ENCODE measurements at places on chromosomes 3 and 15.

- DNase-seq, result no peak
Observed at GRCh38 chr3:151561878-151562277, 101.0 kb upstream of the IGSF10 start.

- DNase-seq, result no peak
Observed at GRCh38 chr15:63712828-63713520, 115.8 kb downstream of the FBXL22 start.

DNA sequence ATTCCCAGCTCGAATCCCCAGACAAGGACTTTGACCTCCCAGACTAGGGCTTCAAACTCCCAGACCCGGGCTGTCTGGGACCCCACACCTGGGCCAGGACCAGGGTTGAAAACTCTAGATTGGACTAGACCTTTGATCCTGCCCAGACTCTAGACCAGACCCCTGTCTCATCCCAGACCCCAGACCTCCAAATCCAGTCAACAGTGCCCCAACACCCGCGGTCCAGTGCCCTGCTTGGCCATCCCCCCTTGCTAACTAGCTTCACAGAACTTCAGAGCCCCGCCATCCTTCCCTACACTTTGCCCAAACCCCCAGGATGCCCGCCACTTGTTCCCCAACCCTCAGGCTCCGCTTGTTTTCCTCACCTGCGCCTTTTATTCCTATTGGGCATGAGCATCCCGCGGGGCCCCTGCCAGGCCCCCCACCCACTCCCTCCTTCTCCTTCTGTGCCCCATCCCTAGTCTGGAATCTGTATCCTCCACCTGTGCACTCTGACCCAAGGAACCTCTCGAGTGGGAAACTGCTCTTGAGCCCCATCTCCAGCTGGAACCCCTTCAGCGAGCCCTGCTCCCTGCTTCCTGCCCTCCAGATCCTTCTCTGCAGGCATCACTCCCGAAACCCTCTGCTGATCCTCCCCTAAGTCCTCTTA is 604 bp downstream of the GNAI2 start:
- no peak for DNase-seq

- DNase-seq, result no peak
Observed at GRCh38 chr3:10623578-10624275, 118.3 kb upstream of the ATP2B2 start.

DNA sequence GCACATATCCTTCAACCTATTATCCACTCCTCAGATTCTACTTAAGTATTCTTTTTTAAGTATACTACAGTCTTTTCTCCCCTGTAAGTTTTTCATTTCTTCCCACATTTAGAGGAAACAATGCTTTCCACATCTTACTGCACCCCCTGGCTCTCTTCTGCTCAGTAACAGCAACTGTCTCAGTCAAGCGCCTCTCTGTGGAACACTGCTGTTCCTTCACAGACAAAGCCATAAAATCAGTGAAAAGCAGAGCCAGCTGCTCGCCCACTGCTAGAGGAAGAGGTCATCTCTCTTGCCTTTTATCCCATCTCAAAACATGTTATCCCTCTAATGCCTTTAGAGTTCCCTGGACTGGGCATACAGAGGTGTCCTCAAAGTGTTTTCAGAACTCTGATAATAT is 24.8 kb downstream of the SERP1 start:
- DNase-seq, result no peak

GRCh38 chr3:190213727-190214126 is 93.0 kb upstream of the P3H2 start:
- no peak for DNase-seq

- no peak for DNase-seq
Observed at GRCh38 chr15:67199391-67199790, 55.1 kb downstream of the AAGAB start.

DNA sequence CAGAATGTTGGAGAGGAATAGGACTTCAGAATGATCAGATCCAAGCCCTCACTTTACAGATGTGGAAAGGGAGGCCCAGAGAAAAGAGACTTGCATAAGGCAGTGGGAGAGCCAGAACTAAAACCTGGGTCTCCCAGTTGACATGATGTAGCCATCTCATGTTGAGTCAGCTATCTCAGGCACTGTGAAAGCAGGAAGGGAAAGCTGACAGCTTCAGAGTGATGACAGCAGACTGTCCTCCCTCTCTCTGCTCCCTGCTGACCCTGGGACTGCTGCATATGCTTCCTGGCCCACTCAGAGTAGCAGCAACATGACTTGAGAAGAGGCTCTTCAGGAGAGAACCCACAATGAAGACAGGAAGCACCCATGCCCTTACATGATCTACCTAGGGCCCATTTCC is 14.7 kb downstream of the FHIT start:
- DNase-seq, result no peak

- no peak for DNase-seq
Observed at GRCh38 chr3:152087153-152087552, 181.6 kb upstream of the MBNL1 start.

- DNase-seq, result no peak
Observed at GRCh38 chr3:130601442-130601971, 84.5 kb downstream of the COL6A6 start.

DNA sequence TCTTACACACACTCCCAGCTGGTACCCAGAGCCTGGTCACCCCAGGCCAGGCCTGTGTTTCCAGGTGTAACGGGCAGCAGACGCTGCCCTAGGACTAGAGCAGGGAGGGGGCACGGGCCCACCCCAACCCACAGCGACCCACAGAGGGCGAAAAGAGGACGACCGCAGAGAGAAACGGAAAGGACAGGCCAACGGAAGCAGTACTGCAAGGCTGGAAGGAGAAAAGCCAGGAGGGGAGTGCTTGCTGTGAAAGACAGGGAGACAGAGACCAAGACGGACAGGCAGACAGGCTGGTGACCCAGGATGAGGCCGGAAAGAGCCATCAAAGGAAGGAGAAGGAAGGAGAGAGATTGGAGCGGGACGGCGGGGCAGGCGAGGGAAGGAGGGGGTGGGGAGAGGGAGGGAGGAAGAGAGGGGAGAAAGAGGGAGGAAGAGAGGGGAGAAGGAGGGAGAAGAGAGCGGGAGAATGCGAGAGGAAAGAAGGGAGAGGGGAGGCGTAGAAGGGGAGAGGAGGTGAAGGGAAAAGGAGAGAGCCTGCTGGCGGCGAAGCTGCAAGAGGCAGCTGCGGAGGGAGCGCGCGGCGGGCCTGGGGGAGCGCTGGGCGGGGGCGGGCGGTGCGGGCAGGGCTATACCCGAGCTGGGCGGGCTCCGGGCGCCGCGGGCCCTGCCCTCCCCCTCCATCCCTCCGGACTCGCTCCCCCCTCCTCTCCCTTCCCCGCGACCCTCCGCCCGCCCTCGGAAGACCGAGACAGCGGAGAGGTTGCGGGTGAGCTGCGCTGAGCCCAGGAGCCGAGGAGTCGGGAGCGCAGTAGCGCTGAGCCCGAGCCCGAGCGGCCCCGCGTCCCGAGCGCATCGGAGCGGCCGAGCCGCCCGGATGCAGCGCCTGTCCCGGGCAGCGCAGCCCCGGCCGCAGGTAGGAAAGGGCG is at the start of gene SLC6A1:
TSS of gene SLC6A1 (plus strand) at position 732 of the 926 bp plus-strand sequence. CDS start 24,464 bp downstream, outside the sequence.
- DNase-seq, result peak; percentile 66

DNA sequence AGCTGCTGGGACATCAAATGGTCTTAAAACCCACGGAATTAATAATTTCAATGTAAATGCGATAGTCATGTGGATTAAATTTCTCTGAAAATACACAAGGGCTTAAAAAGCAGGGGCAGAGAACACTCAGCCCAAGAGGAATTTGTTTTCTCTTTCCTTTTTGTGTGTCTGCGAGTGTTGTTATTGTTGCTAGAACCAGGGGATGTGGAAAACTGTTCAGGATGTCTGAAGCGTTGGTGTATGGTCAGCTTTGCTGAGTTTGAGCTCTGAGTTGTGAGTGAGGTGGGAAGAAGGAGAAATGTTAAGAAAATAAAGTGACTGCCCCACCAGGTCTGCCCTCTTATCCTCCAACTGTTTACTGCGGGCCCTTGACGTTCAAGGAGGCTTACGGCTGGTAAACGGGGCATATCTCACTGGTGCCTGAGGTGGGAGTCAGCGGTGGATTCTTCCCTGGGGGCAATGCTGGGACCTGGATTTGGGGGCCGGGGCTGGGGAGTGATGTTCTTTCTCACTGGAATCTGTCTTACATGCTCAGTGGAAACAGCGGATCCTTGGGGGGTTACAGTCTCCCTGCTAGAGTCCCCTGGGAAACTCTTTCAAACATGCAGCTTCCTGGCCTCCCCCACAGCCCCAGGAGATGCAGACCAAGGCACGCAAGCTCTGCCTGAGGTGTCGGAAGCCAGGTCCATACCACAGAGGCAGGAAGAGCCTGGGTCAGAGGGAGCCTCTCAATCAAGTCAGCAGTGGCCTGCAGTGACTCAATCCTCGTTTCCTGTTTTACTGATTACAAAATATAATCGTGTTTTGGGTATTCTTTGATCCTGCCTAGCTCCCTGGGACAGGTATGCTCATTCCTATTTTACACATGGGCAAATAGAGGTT is 41.8 kb downstream of the ITGA11 start:
- DNase-seq, result no peak

- DNase-seq, result no peak
Observed at GRCh38 chr15:88790486-88790885, 12.8 kb upstream of the ACAN start.

- DNase-seq, result no peak
Observed at GRCh38 chr3:170007031-170007663, 30.6 kb upstream of the GPR160 start.

GRCh38 chr3:39068556-39068955 is 16.7 kb downstream of the WDR48 start:
- DNase-seq, result no peak

DNA sequence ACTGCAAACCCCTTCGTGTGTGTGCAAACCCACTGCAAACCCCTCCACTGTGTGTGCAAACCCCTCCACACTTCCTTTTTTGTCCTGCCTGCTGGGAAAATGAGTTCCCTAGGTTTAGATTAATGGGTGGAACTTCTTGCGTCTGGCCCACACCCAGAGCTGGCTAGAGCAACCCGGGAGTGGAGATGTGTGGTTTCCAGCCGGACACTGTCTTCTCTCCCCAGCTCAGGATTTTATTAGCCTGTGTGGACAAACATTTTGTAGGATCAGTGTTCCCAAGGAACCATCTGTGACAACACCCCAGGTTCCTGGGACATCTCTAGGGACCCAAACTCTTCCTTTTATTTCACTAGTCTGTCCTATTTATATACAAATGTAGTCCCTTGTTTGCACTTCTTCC is 9.6 kb upstream of the LRRK1 start:
- DNase-seq, result no peak

GRCh38 chr3:156211583-156211982 is 91.2 kb downstream of the KCNAB1 start:
- DNase-seq, result no peak

Measured in hypothalamus (tissue), 51 donors.